ENCODE measurements at places on chromosomes 4 and X. TPM values are rescaled to one million over a fixed set of nuclear protein-coding genes. Genes with fewer than 3 reads are reported as not detected.

- DNase-seq = no peak
These were observed 549.0 kb upstream of the MAGEB2 start for GRCh38 chrX:29666366-29666765.

RAI2 gene
- total RNA-seq = 33.8 TPM

XG gene
- 5.4 TPM for total RNA-seq

DNA sequence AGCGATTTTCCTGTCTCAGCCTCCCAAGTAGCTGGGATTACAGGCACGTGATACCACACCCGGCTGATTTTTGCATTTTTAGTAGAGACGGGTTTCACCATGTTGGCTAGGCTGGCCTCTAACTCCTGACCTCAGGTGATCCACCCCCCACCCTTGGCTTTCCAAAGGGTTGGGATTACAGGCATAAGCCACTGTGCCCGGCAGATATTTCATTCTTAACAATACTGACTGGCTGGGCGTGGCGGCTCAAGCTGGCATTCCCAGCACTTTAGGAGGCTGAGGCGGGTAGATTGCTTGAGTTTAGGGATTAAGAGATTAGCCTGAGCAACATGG is 1.3 kb downstream of the PQBP1 start:
- no peak for DNase-seq

- DNase-seq = no peak
These were observed 589 bp upstream of the NEUROG2 start for GRCh38 chr4:112516471-112517066.

PGAM4 gene
- not detected for total RNA-seq

CXXC4 gene
- total RNA-seq = 0.37 TPM
